ENCODE measurements at places on chromosomes 4 and X.

DNA sequence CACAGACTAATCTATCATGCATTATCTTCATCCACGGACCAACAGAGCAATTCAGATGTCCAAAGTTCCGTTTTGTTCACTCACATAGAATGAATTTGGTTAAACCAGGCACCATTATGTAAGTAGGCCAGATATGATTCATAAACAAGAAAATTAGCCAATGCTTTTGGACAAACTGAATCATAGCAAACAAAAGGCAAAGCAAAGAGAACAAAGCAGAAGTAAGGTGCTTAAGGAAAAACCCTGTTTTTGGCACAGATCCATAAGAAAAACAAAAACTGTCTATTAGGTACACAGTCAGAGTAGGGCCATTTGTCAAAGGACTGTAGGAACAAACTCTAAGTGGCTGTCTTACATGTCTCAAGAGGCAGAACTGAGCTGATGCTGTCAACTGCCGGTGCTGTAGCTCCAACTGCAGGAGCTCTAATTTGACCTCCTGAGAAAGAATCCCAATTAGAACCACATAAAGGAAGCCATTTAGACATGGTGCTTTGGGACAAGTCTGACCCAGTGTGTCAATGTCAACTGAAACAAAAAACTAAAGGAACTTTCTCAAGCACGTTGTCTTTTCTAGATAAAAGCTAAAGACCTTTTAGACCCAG lies 146.7 kb downstream of the COL25A1 start:
- peaks cover 13% of the 10 kb centered on the region for H3K27me3 ChIP-seq
- peak overlapping the region; percentile 5 for H3K27ac ChIP-seq
- H3K4me3 ChIP-seq, result peak overlapping the region; percentile 34

DNA sequence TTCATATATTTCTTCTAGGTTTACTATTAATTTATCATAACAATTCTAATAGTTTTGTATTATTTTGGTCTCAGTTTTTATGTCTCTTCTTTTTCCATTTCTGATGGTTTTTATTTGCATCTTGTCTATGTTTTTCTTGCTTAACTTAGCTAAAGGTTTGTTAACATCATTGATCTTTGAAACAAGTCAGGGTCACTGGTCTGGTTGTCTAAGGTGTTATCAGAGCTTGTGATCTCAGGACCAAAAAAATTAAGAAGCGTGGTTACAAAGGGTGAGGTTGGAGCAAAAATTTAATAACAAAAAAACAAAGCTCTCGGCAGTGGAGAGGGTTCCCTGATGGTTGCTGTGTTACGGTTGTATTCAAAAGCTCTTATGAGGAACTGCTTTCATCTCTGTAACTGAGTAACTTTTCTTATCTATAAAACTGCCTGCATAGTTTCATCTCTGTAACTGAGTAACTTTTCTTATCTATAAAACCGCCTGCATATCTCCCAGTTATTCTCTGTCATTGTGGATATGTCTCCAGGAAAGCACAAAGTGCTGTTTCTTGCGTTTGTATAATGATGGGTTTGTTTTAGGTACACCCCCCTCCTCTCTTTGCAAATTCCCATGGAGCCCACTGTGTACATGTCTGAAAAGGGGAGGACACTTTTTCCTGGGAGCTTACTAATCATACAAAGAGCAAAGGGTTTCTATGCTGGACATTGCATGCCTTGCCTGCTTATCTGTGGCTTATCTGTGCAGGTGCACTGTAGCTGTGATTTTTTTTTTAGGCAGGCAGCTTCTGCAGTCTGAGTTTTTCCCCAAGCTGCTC lies 62.4 kb upstream of the UGT2B15 start:
- peak overlapping the region; percentile 13 for H3K4me3 ChIP-seq
- H3K27ac ChIP-seq, result peak overlapping the region; percentile 14
- no peaks in the 10 kb centered on the region for H3K27me3 ChIP-seq
- no peaks in the 10 kb centered on the region for H3K36me3 ChIP-seq
- no peak for DNase-seq
- peaks cover 12% of the 10 kb centered on the region for H3K4me1 ChIP-seq

GRCh38 chr4:138869631-138870030 lies 145.9 kb upstream of the NOCT start:
- H3K4me3 ChIP-seq, result no peak overlapping the region
- H3K27ac ChIP-seq, result no peak overlapping the region
- H3K4me1 ChIP-seq, result peaks cover 19% of the 10 kb centered on the region
- peaks cover 16% of the 10 kb centered on the region for H3K27me3 ChIP-seq
- no peaks in the 10 kb centered on the region for H3K36me3 ChIP-seq

DNA sequence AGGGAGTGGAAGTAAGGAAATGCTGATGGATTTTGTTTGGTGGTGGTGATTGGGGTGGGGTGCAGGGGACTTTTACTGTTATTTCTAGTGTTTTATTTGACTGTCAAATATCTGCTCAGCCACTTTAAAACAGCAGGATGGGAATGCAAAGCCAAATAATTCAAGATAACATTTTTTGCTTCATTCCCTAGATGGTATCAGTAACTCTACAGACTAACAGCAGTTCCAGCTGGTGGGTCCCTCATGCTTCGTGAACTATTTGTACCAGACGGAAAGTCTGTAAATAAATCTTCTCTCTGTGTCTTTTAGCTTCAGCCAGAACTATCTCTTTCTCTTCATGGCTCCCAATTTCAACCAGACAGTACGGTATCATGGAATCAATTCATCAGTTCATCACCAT lies 27.5 kb downstream of the GPR143 start:
- no peaks in the 10 kb centered on the region for H3K27me3 ChIP-seq
- no peak overlapping the region for H3K27ac ChIP-seq
- peaks cover 5% of the 10 kb centered on the region for H3K36me3 ChIP-seq
- H3K4me3 ChIP-seq, result no peak overlapping the region
- DNase-seq, result no peak

GRCh38 chrX:112941209-112941837 lies 100.7 kb upstream of the AMOT start:
- no peaks in the 10 kb centered on the region for H3K36me3 ChIP-seq
- DNase-seq, result no peak
- no peak overlapping the region for H3K27ac ChIP-seq

- H3K27me3 ChIP-seq, result peaks cover 6% of the 10 kb centered on the region
- H3K4me1 ChIP-seq, result no peaks in the 10 kb centered on the region
- H3K36me3 ChIP-seq, result no peaks in the 10 kb centered on the region
- H3K27ac ChIP-seq, result no peak overlapping the region
- no peak overlapping the region for H3K4me3 ChIP-seq
- DNase-seq, result no peak
These were observed 39.9 kb upstream of the GPRIN3 start for GRCh38 chr4:89347363-89348025.

- H3K4me3 ChIP-seq, result no peak overlapping the region
- DNase-seq, result no peak
- no peaks in the 10 kb centered on the region for H3K36me3 ChIP-seq
- H3K27ac ChIP-seq, result no peak overlapping the region
- no peaks in the 10 kb centered on the region for H3K4me1 ChIP-seq
These were observed 77.3 kb downstream of the FHDC1 start for GRCh38 chr4:153013202-153013977.

DNA sequence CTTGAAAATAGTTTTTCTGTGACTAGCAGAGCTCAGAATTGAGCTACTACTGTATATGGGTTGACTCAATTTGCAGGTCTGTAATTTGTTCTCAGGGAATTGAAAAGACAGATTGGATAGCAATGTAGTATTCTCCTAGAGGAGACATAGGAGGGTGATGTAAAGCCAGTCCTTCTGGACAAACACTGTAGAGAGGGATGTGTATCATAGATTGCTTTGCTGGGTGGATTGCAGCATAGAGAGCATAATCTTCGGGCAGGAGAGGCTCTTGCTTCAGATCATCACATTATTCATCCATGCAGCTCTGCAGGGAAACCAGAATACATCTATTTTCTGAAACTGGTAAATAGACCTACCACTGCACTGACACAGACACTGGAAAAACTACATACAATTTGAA lies 1110.5 kb downstream of the RAPGEF2 start:
- H3K27me3 ChIP-seq, result no peaks in the 10 kb centered on the region
- H3K4me3 ChIP-seq, result no peak overlapping the region
- H3K36me3 ChIP-seq, result no peaks in the 10 kb centered on the region
- H3K4me1 ChIP-seq, result peaks cover 23% of the 10 kb centered on the region

GRCh38 chr4:73527196-73527595 lies 45.7 kb downstream of the AFM start:
- no peaks in the 10 kb centered on the region for H3K36me3 ChIP-seq
- no peaks in the 10 kb centered on the region for H3K4me1 ChIP-seq
- no peak overlapping the region for H3K4me3 ChIP-seq
- H3K27me3 ChIP-seq, result no peaks in the 10 kb centered on the region

DNA sequence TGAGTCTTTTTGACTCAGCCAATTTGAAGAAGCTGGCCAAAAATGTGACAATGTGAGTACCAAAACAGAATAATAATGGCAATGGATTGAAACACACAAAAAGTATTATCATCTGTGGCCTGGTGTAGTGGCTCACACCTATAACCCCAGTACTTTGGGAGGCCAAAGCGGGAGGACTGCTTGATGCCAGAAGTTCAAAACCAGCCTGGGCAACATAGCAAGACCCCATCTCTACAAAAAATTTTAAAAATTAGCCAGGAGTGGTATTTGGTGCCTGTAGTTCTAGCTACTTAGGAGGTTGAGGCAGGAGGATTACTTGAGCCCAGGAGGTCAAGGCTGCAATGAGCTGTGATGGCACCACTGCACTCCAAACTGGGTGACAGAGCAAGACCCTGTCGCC lies 41.5 kb downstream of the PLK4 start:
- no peaks in the 10 kb centered on the region for H3K27me3 ChIP-seq
- H3K4me1 ChIP-seq, result no peaks in the 10 kb centered on the region
- H3K4me3 ChIP-seq, result no peak overlapping the region
- peaks cover 23% of the 10 kb centered on the region for H3K36me3 ChIP-seq

DNA sequence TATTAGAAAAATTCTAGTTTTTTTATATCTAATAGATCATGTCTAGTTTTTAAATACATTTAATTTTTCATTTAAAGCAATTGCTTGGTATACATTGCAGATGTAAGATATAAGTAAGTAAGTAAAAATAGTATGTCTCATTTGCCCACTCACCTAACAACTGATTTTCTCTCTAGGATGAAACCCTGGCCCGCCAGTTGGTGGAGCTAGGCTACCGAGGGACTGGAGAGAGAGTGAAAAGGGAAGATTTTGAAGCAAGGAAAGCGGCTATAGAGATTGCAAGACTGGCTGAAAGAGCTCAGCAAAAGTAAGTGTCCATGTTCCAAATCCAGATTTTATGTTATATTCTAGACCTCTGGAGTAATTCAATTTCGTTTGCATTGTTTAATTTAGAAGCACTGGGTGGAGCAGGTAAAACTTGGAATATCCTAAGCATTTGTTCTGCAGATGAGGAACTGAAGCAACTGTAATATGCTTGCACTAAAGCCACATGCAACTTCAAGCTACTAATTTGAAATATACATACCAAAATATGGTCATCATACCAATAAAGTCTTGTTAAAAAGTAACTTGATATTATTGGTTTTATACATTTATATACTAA lies 27.1 kb downstream of the CFAP299 start:
- H3K4me3 ChIP-seq, result no peak overlapping the region
- H3K4me1 ChIP-seq, result no peaks in the 10 kb centered on the region
- H3K36me3 ChIP-seq, result no peaks in the 10 kb centered on the region
- peaks cover 34% of the 10 kb centered on the region for H3K27me3 ChIP-seq
- no peak overlapping the region for H3K27ac ChIP-seq
- DNase-seq, result no peak

DNA sequence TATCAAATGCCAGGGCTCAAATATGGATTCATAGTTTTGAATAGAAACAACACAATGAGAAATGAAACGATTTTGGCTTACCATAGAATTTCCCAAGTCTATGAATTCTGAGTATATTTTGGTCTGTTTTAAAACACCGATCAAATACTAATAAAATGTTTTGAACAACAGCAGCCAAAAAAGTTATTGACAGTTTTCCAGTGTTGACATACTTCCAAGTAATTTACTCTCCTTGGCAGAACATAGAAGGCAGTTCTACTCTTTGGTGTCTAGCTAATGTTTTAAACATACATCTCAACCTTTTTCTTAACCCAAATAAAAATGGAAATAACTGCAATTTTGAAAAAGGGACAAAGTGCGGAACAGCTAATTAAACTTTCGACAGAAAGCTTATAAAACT lies 1419.8 kb downstream of the ADGRL3 start:
- DNase-seq, result no peak
- no peaks in the 10 kb centered on the region for H3K4me1 ChIP-seq
- no peaks in the 10 kb centered on the region for H3K36me3 ChIP-seq
- H3K4me3 ChIP-seq, result no peak overlapping the region
- no peaks in the 10 kb centered on the region for H3K27me3 ChIP-seq

- no peaks in the 10 kb centered on the region for H3K4me1 ChIP-seq
- no peak for DNase-seq
- H3K27me3 ChIP-seq, result no peaks in the 10 kb centered on the region
- H3K27ac ChIP-seq, result no peak overlapping the region
- no peaks in the 10 kb centered on the region for H3K36me3 ChIP-seq
These were observed 246.7 kb upstream of the DIPK2B start for GRCh38 chrX:45447331-45447730.

DNA sequence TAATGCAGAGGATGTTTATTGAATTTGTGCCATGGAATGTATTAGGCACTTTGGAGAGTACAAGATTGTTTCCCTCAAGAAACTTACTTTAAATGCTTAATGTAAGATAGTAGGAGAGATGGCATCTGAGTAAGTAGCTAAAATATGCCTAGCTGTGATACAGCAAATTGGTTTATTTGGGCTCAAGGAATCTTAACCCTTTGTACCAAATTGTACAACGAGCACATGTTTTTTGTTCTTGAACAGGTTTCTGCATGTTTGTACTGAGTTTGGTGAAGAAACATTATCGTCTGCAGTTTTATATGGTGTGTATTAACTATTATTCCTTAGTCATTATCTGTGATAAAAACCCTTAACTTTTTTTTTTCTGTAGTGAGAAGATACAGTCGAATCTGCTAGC lies 48.6 kb downstream of the CDS1 start:
- no peak overlapping the region for H3K27ac ChIP-seq
- H3K4me1 ChIP-seq, result peaks cover 4% of the 10 kb centered on the region
- no peaks in the 10 kb centered on the region for H3K27me3 ChIP-seq
- H3K4me3 ChIP-seq, result no peak overlapping the region
- no peak for DNase-seq
- H3K36me3 ChIP-seq, result peaks cover 9% of the 10 kb centered on the region

GRCh38 chr4:95949136-95949765 lies 109.4 kb downstream of the PDHA2 start:
- no peaks in the 10 kb centered on the region for H3K27me3 ChIP-seq
- peaks cover 4% of the 10 kb centered on the region for H3K4me1 ChIP-seq
- H3K36me3 ChIP-seq, result no peaks in the 10 kb centered on the region
- H3K27ac ChIP-seq, result no peak overlapping the region

DNA sequence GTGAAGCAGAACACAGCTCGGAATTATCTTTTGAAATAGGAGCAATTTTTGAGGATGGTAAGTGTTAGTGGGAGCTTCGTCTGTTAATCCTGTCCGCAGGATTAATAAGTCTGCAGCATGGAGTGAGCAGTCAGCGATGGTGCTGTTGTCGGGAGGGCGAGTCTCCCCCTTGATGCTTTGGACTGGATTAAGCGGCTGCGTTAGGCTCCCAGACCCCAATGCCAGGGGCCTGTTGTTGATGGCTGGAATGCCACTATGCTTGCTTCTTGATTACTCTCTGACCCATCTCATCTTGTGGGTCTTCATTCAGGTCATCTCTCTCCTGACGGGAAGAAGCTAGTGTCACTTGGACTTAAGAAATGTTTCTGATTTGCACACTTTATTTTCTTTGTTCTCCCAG lies 332.6 kb downstream of the ARHGAP10 start:
- no peak for DNase-seq
- peaks cover 19% of the 10 kb centered on the region for H3K36me3 ChIP-seq
- no peaks in the 10 kb centered on the region for H3K27me3 ChIP-seq
- no peak overlapping the region for H3K27ac ChIP-seq
- no peak overlapping the region for H3K4me3 ChIP-seq
